ENCODE measurements at places on chromosomes 6 and 20. TPM values are rescaled to one million over a fixed set of nuclear protein-coding genes. Genes with fewer than 3 reads are reported as not detected.
A peak's percentile ranks its signal among the peaks of the same experiment; 100 is the strongest.

The CGA gene
- 2.0 TPM for total RNA-seq

The ZBTB22 gene
- total RNA-seq = 17.3 TPM

The TREM2 gene
- total RNA-seq = not detected

The COL12A1 gene
- 106 TPM for total RNA-seq

The TRIM39 gene
- 18.3 TPM for total RNA-seq

The RIPOR3 gene
- 0.29 TPM for total RNA-seq

The TCP1 gene
- total RNA-seq = 238 TPM

GRCh38 chr20:54557806-54558590, 82.6 kb downstream of the DOK5 start:
- no peak overlapping the region for H3K4me3 ChIP-seq
- DNase-seq = peak; percentile 64
- no peaks in the 10 kb centered on the region for H3K36me3 ChIP-seq
- peak overlapping the region; percentile 63 for H3K27ac ChIP-seq

- DNase-seq = peak; percentile 83
- H3K27me3 ChIP-seq = no peaks in the 10 kb centered on the region
- H3K4me1 ChIP-seq = peaks cover 22% of the 10 kb centered on the region
- peaks cover 9% of the 10 kb centered on the region for H3K36me3 ChIP-seq
- peak overlapping the region; percentile 85 for H3K4me3 ChIP-seq
These were observed 1.9 kb downstream of the RAB32 start for GRCh38 chr6:146545581-146545980.

DNA sequence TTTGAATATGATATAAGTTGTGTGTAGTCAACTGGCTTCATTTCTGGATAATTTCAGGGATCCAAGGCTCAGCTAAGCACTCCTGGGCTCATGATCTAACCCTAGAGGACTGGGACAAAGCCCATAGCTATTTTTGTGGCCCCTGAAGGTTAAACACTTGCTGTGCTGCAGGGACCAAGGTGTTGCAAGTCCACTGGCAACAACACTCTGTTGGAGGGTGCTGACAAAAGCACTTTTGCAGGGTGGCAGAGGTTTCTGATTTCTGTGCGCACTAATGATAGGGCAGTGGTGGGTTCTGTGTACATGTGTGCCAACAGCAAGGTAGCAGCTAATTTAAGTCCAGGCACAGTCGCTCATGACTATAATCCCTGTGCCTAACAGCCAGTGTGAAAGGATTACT, 445.3 kb upstream of the SYNCRIP start:
- no peaks in the 10 kb centered on the region for H3K27me3 ChIP-seq
- DNase-seq = no peak
- no peaks in the 10 kb centered on the region for H3K4me1 ChIP-seq
- H3K27ac ChIP-seq = no peak overlapping the region

- H3K27ac ChIP-seq = no peak overlapping the region
- H3K4me3 ChIP-seq = no peak overlapping the region
These were observed 42.3 kb downstream of the RPP40 start for GRCh38 chr6:4961322-4962168.

GRCh38 chr6:144406796-144407195, 121.7 kb downstream of the UTRN start:
- H3K4me3 ChIP-seq = no peak overlapping the region
- H3K36me3 ChIP-seq = no peaks in the 10 kb centered on the region
- no peak overlapping the region for H3K27ac ChIP-seq
- DNase-seq = no peak

- H3K36me3 ChIP-seq = peaks cover 8% of the 10 kb centered on the region
- no peaks in the 10 kb centered on the region for H3K27me3 ChIP-seq
- H3K27ac ChIP-seq = no peak overlapping the region
- H3K4me3 ChIP-seq = no peak overlapping the region
- DNase-seq = no peak
- H3K4me1 ChIP-seq = peaks cover 3% of the 10 kb centered on the region
These were observed 6.0 kb upstream of the MTG2 start for GRCh38 chr20:62176866-62177265.

DNA sequence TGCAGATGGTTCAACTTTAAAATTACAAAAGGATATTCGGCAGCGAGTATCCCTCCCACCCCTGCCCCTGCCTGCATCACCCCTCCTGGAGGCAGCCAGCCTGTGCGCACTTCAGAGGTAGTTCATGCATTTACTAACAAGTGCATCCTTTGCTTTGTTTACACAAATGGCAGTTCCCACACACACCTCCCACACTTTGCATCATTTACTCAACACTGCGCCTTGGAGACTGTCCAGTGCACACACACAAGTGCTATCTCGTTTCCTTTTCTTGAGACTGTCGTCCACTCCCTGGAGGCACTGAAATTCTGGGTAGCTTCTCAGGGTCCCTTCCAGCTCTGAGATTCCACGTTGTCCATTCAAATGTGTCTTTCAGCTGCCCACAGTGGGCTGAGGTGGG, 53.1 kb upstream of the VSX1 start:
- H3K36me3 ChIP-seq = no peaks in the 10 kb centered on the region
- peaks cover 13% of the 10 kb centered on the region for H3K4me1 ChIP-seq
- H3K27ac ChIP-seq = no peak overlapping the region
- H3K4me3 ChIP-seq = no peak overlapping the region
- peaks cover 15% of the 10 kb centered on the region for H3K27me3 ChIP-seq

- DNase-seq = no peak
- H3K27ac ChIP-seq = no peak overlapping the region
- no peaks in the 10 kb centered on the region for H3K27me3 ChIP-seq
- H3K4me1 ChIP-seq = peaks cover 24% of the 10 kb centered on the region
These were observed 12.2 kb upstream of the KCNK15 start for GRCh38 chr20:44733341-44734069.

DNA sequence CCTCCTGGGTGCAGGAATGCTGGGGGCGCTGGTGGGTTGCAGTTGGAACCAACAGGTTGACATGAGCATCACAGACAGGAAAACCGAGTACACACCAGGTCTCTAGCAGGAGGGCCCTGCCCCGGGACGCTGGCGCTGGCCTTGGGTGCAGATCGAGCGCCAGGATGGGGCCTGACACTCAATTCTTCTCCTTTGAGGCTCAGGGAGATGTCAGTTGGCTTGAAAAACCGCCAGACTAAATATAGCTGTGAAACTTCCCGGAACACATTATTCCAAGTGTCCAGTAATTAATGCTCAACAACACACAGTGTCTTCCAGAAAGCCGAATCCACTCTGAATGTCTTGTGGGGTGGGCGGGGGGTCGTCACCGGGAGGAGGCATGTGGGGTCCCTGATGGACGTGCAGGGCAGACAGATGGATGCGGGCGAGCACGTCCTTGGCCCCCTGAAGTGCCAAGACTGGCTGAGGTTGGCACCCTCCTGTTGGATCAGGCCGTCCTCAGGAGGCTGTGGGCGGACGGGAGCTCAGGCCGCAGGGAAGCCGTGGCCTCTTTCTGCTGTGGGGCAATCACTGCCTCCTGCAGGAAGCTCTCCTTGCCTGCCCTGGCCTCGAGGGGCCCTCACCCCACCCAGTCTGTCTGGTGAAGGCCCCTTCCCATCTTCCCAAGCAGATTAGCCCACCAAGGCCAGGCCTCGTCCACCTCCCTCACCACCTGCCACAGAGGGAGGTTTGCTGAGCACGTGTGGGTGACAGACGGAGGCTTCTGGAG, 19.4 kb upstream of the GATA5 start:
- no peak for DNase-seq
- H3K4me3 ChIP-seq = no peak overlapping the region
- no peaks in the 10 kb centered on the region for H3K36me3 ChIP-seq
- H3K27ac ChIP-seq = no peak overlapping the region
- no peaks in the 10 kb centered on the region for H3K4me1 ChIP-seq

DNA sequence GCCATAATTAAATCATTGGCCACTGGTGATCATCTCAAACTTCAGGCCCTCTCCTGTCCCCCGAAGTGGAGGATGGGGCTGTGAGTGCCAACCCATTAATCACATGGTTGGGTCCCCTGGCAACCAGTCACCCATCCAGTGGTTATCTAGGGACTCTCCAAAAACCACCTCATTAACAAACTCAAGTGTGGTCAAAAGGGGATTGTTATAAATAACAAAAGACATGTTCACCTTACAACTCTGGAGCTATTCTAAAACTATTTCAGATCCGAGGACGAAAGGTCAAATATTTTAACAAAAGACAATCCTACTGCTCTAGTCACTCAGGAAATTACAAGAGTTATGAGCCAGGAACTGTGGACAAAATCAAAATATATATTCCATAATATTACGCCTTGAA, 95.5 kb upstream of the PRND start:
- no peaks in the 10 kb centered on the region for H3K36me3 ChIP-seq
- no peak for DNase-seq
- no peak overlapping the region for H3K27ac ChIP-seq

GRCh38 chr6:139510040-139510790, 135.8 kb upstream of the CITED2 start:
- no peak overlapping the region for H3K27ac ChIP-seq
- no peak for DNase-seq
- no peaks in the 10 kb centered on the region for H3K36me3 ChIP-seq
- no peaks in the 10 kb centered on the region for H3K27me3 ChIP-seq
- H3K4me3 ChIP-seq = no peak overlapping the region

GRCh38 chr20:52777171-52777570, 195.0 kb upstream of the TSHZ2 start:
- H3K27ac ChIP-seq = no peak overlapping the region
- no peaks in the 10 kb centered on the region for H3K27me3 ChIP-seq
- H3K4me3 ChIP-seq = no peak overlapping the region
- DNase-seq = no peak
- no peaks in the 10 kb centered on the region for H3K36me3 ChIP-seq
- no peaks in the 10 kb centered on the region for H3K4me1 ChIP-seq

DNA sequence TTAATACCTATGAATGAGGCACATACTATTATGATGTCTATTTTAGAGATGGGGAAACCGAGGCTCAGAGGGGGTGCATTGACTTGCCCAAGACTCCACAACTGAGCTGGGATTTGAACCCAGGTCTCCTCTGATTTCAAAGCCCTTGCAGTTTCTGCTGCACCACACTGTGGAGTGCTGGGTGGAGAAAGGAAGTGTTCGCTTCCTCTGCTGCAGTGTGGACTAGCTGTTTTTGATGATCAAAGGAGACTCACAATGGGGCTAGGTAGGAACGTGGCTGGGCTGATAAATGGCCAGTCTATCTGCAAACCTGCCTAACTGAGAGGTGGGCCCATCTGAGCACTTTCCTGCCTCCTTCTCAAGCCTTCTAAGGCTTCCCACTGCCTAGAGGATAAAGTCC, 87.2 kb downstream of the CD40 start:
- H3K4me3 ChIP-seq = no peak overlapping the region
- no peak overlapping the region for H3K27ac ChIP-seq
- no peak for DNase-seq
- H3K36me3 ChIP-seq = no peaks in the 10 kb centered on the region

DNA sequence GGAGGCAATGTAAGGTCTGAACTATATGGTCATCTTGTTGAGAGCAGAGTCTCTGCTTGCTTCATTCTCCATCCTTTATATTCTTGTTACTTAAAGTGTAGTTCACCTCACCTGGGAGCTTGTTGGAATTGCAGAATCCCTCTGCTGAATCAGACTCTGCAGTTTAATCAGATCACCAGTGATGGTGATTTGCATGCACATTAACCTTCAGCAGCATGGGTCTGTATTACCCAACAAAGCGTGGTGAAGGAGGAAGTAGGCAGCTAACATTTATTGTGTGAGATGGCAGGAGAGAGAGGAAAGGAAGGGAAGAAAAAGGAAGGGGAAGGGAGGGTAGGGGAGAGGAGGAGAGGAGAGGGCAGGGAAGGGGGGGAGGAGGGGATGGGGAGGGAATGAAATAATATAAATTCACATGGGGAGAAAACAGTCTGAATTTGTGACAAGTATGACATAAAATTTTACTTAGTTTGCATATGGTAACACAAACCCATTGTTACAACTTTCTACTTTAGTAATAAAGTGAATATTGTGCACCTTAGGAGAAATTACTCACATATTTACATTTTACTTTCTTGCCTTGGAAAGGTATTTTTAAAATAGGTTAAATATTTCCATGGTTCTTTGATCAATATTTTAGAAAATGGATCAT, 740.7 kb downstream of the DHX35 start:
- H3K4me1 ChIP-seq = no peaks in the 10 kb centered on the region
- H3K36me3 ChIP-seq = no peaks in the 10 kb centered on the region

GRCh38 chr6:166268431-166268830, 39.8 kb downstream of the PRR18 start:
- DNase-seq = no peak
- H3K4me3 ChIP-seq = no peak overlapping the region
- H3K27ac ChIP-seq = no peak overlapping the region
- no peaks in the 10 kb centered on the region for H3K4me1 ChIP-seq
- no peaks in the 10 kb centered on the region for H3K36me3 ChIP-seq
- H3K27me3 ChIP-seq = peaks cover 19% of the 10 kb centered on the region

- H3K4me1 ChIP-seq = no peaks in the 10 kb centered on the region
- H3K27ac ChIP-seq = no peak overlapping the region
- no peak overlapping the region for H3K4me3 ChIP-seq
- no peak for DNase-seq
- H3K36me3 ChIP-seq = no peaks in the 10 kb centered on the region
These were observed 248.7 kb upstream of the ECI2 start for GRCh38 chr6:4383910-4384638.

GRCh38 chr6:53625315-53625714, 40.2 kb downstream of the KLHL31 start:
- no peak overlapping the region for H3K4me3 ChIP-seq
- H3K36me3 ChIP-seq = no peaks in the 10 kb centered on the region
- H3K4me1 ChIP-seq = peaks cover 9% of the 10 kb centered on the region
- no peak overlapping the region for H3K27ac ChIP-seq
- DNase-seq = no peak

GRCh38 chr6:158150701-158151100, 17.4 kb downstream of the SERAC1 start:
- peak overlapping the region; percentile 84 for H3K27ac ChIP-seq
- peaks cover 18% of the 10 kb centered on the region for H3K4me1 ChIP-seq
- no peaks in the 10 kb centered on the region for H3K27me3 ChIP-seq
- DNase-seq = peak; percentile 79

DNA sequence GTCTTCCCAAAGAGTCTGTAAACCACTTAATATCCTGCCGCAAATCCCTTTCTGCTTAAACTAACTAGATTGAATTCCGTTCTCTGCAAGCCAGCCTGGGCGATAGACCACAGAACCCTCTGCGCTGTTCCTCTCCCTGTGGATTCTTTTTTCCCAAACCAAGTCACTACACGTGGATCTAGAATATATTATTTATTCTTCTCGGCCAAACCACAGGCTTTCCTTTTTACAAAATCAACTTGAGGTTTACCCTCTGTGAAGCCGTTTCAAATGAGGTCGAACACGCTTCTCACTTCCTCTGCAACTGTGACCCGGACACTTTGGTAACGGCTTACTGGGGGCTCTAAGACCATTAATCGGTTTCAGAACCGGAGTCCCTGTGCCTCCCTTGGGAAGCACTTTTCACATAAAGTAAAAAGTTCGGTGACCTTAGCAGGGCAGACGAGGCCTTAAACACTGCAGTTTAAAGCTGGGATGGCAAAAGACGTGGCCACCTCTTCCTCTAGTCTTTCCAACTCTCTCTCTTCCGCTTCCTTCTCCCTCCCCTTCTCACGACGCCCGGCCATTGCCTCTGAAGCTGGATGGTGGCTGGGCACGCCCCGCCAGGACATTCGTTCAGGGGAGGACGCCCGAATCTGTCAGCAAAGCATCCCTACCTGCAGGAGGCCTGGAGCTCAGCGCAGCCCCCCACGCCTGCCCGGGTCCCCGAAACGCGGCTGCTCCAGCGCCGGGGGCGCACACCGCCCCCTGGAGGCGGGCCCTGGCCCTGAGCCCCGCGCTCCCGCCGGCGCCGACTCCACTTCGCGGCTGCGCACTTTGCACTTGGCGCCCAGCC, 55.0 kb upstream of the FOXC1 start:
- no peaks in the 10 kb centered on the region for H3K27me3 ChIP-seq
- no peak for DNase-seq
- no peaks in the 10 kb centered on the region for H3K4me1 ChIP-seq
